ENCODE measurements at places on chromosomes 7 and 10.
A peak's percentile ranks its signal among the peaks of the same experiment; 100 is the strongest.

GRCh38 chr7:82406937-82407336 lies 36.6 kb downstream of the CACNA2D1 start:
- no peak for DNase-seq

DNA sequence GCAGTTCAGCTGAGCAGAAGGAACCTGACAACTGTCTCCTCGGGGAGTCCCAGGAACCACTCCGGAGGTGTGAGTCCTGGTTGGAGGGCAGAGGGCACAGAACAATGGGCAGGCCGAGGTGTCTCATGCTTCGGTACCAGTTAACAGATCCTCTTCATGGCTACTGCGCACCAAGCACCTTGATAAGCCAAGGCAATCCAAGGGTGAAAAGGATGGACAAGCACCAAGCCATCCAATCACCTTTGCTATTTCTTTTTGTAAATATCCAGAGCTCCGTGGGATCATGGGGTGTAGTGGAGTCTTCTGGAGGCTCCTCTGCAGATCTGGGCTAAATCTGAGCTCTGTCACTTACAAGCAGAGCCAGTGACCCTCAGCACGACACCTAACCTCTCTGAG lies 233.5 kb downstream of the WDR11 start:
- DNase-seq, result no peak

DNA sequence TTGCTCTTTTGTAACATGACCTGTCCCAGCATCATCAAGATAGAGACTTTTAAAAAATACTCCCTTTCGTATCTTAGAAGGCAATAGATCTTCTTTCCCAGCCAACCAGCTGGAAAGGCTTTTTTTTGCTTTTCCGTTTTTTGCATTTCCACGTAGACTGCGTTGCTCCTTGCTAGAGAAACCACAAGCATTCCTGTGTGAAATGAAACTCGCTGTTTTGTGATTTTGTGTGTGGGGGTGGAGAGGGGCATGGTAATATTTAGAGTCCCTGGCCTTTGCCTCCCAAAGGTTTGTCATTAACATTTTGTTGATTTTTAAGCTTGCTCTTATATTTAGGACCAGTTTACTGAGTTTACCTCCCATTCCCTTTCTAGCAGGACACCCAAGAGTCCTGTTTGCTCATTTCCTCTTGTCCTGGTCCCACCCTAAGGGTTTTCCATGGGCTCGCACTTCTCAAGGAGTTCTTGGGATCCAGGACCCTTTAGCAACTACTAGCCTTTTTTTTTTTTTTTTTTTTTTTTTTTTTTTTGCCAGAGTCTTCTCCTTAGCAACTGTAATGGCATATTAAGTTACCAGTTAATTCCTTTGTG lies 243.6 kb downstream of the BICC1 start:
- no peak for DNase-seq

DNA sequence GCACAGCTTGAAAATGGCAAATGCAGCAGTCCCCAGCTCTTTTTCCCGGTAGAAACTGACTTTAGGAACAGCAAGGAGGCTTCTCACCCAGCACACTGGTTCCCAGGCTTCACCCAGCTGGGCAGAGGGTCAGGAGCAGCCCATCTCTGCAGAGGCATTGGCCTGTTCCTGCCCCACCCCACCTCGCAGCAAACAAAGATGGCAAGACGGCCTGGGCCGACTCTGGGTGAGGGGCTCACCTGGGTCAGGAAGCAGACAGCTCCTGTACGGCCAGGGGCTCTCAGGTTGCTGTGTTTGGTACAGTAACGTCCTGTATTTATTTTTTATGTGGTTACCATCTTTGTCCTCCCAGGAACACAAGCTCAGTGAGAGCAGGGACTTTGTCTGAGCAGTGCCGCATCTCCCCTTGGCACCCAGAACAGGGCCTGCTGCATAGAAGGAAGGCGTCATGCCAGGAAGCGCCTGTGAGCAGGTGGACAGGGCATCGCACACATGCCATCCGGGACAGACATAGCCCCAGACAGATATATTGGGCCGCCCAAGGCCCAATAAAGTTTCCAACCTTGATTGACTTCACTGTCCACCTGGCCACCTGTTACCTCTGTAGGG lies 585.0 kb upstream of the FOXK1 start:
- DNase-seq, result no peak

GRCh38 chr10:88901984-88902789 lies 22.1 kb downstream of the STAMBPL1 start:
- no peak for DNase-seq

DNA sequence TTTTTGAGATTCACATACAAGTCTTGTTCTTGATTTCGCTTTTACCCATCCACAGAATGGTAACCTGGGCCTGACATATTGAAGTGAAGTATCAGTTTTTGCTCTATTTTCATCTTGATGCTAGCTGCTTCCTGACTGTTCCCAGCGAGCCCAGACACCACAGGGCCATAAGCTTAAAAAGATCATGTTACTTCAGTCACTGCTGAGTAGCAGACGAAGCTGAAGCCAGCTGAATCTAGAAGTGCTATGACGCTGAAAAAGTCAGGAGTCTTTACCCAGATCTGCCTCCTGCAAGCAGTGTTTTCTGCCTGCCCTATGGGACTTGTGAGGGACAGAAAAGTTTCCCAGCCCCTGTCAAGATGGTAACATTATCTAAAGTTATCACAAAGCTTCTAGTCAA lies 2.7 kb upstream of the PRXL2A start:
- no peak for DNase-seq

- DNase-seq, result peak; percentile 5
Measured at GRCh38 chr10:116287906-116288501, 15.0 kb upstream of the GFRA1 start.

- DNase-seq, result no peak
Measured at GRCh38 chr10:62384057-62384446, 9.9 kb downstream of the ZNF365 start.

DNA sequence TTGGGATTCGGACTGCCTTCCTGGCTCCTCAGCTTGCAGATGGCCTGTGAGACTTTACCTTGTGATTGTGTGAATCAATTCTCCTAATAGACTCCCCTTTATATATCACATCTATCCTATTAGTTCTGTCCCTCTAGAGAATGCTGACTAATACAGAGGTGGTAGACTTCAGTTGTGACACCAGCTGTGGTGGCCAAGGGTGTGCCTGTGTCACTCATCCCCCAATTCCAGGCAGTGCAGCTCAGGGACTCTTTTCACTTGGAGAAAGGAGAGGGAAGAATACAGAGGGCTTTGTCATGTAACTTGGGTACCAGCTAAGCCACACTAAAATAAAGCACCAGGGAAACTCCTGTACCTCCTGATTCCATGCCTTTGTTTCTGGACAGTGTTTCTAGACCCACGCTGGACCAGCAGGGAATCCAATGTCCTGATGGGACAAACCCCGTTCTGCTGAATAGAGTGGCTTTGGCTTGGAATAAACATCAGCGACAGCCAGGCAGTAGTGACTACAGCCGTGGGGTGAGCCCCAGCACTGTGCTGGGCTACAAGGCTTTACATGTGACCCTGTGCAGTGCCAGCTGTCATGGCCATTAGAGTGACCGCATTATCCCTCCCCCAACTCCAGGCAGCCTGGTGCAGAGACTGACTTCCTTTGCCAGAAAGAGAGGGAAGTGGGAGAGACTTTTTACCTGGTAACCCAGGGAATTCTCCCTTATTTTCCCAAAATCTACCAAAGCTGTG lies 233.6 kb downstream of the ANK3 start:
- DNase-seq, result no peak

DNA sequence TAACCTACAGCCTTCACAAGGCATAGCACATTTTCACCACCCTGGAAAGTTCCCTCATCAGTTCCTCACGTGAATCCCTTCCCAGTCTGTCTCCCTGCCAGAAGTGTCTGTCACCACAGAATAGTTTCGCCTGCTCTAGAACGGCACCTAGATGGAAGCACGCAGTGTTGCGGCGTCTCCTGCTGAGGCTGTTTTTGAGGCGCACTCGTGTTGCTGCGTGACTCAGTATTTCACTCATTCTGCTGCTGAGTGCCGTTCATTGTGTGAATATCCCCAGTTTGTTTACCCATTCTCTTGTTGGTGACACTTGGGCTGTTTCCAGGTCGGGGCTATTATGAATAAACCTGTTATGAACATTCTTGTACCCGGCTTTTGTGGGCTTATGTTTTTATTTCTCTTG lies 12.8 kb downstream of the NOS3 start:
- peak; percentile 83 for DNase-seq
